ENCODE measurements at places on chromosomes 5 and 9. TPM values are rescaled to one million over a fixed set of nuclear protein-coding genes. Genes with fewer than 3 reads are reported as not detected.

Gene NR5A1
- not detected for polyA plus RNA-seq

Gene SIGMAR1
- polyA plus RNA-seq, result 81.1 TPM

Gene PCDHGA4
- 3.9 TPM for polyA plus RNA-seq

Gene CCL27
- 1.4 TPM for polyA plus RNA-seq

Gene MARCHF3
- 6.4 TPM for polyA plus RNA-seq

Gene STARD4
- 5.1 TPM for polyA plus RNA-seq

Gene PCDHGB4
- 0.73 TPM for polyA plus RNA-seq

Gene SOX30
- polyA plus RNA-seq, result not detected

Gene CREBRF
- polyA plus RNA-seq, result 2.5 TPM

Gene ADAMTS6
- polyA plus RNA-seq, result 0.08 TPM

Gene AIF1L
- polyA plus RNA-seq, result 131 TPM

Gene NRARP
- 3.9 TPM for polyA plus RNA-seq

Gene KCTD16
- 4.0 TPM for polyA plus RNA-seq

Gene KCNV2
- polyA plus RNA-seq, result not detected

Gene FIBCD1
- polyA plus RNA-seq, result 0.78 TPM

Gene HAUS6
- 5.6 TPM for polyA plus RNA-seq

Gene GCNT4
- 0.17 TPM for polyA plus RNA-seq

Gene ISOC1
- 23.2 TPM for polyA plus RNA-seq

Gene FAM193B
- 21.6 TPM for polyA plus RNA-seq

Gene NIM1K
- polyA plus RNA-seq, result 3.3 TPM

Gene WNT8A
- not detected for polyA plus RNA-seq

Gene ABLIM3
- polyA plus RNA-seq, result 6.0 TPM

Gene PTGER4
- 1.1 TPM for polyA plus RNA-seq

Gene FAM78A
- 3.5 TPM for polyA plus RNA-seq

Gene PRDM12
- 0.17 TPM for polyA plus RNA-seq

Gene WNK2
- polyA plus RNA-seq, result 70.2 TPM

Gene CFAP90
- polyA plus RNA-seq, result 8.7 TPM

Gene SPINK6
- not detected for polyA plus RNA-seq

Gene PAIP2
- polyA plus RNA-seq, result 136 TPM

Gene IL7R
- 0.34 TPM for polyA plus RNA-seq

Gene ZNF454
- polyA plus RNA-seq, result 3.4 TPM

Gene PCDHGC3
- 246 TPM for polyA plus RNA-seq

Gene MEIKIN
- not detected for polyA plus RNA-seq

Gene JAKMIP2
- 14.9 TPM for polyA plus RNA-seq

Gene NDUFA8
- 207 TPM for polyA plus RNA-seq

Gene ANGPTL2
- 14.9 TPM for polyA plus RNA-seq

Gene PITX1
- polyA plus RNA-seq, result 5.9 TPM

Gene MEGF10
- polyA plus RNA-seq, result 7.4 TPM

Gene SH3TC2
- polyA plus RNA-seq, result 2.1 TPM

Gene TMEM203
- polyA plus RNA-seq, result 55.2 TPM

Gene CD14
- 22.3 TPM for polyA plus RNA-seq

Gene PLEKHG4B
- 23.0 TPM for polyA plus RNA-seq

Gene RETREG1
- 34.4 TPM for polyA plus RNA-seq

Gene NPR3
- 0.17 TPM for polyA plus RNA-seq

Gene ACTBL2
- not detected for polyA plus RNA-seq

Gene HRCT1
- polyA plus RNA-seq, result 4.0 TPM

Gene GFPT2
- polyA plus RNA-seq, result 3.2 TPM

Gene COL23A1
- polyA plus RNA-seq, result 0.80 TPM
